ENCODE measurements at places on chromosomes 2 and 18.

GRCh38 chr2:226536410-226536809 lies 263.2 kb downstream of the IRS1 start:
- no peak for DNase-seq

- DNase-seq = no peak
Observed at GRCh38 chr2:31967790-31968189, 43.0 kb downstream of the MEMO1 start.

- no peak for DNase-seq
Observed at GRCh38 chr18:62394006-62394763, 69.1 kb downstream of the TNFRSF11A start.

DNA sequence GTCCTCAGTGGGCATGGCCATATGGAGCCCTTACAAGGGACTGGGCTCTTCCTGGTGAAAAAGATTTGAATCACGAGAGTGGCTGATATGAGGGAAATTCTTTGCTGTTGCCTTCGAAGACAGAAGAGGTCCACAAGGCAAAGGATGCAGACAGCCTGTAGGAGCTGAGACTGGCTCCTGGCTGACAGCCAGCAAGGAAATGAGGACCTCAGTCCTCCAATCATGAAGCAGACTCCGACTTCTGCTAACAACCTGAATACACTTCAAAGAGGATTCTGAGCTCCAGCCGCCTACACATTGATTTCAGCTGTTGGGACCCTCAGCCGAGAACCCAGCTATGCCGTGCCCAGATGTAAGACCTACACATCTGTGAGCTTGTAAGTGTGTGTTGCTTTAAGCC lies 3.0 kb upstream of the ST8SIA5 start:
- no peak for DNase-seq

DNA sequence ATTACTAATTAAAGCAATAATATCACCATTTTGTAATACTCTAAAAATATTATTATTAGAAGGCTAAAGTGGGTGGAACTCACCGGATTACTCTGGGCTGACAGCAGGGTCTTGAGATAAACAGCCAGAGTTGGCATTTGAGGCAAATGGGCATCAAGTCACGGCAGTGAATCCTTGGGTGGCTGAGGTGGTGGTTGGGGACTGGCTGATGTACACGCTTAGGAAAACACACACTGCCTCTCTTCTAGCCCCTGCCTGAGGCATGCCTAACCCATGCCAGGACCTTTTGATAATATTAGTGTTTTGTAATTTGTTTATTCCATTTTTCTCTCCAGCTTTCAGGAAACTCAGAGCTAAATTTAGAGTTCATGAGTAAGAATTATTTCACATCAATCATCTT lies 76.8 kb downstream of the ACKR3 start:
- no peak for DNase-seq

DNA sequence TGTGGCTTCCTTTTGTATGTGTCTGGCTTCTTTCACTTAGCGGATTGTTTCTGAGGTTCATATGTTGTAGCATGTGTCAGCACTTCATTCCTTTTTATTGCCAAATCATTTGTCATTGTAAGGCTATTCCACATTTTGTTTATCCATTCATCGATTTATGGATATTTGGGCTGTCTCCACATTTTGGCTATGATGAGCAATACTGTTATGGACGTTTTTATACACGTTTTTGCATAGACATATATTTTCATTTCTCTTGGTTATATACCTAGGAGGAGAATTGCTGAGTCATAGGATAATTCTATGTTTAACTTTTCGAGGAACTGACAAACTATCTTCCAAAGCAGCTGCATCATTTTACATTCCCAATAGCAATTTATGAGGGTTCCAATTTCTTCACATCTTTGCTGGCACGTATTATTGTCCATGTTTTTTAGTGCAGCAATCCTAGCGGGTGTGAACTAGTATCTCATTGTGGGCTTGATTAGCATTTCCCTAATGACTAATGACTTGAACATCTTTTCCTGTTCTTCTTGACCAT lies 48.1 kb upstream of the TBC1D8 start:
- no peak for DNase-seq

DNA sequence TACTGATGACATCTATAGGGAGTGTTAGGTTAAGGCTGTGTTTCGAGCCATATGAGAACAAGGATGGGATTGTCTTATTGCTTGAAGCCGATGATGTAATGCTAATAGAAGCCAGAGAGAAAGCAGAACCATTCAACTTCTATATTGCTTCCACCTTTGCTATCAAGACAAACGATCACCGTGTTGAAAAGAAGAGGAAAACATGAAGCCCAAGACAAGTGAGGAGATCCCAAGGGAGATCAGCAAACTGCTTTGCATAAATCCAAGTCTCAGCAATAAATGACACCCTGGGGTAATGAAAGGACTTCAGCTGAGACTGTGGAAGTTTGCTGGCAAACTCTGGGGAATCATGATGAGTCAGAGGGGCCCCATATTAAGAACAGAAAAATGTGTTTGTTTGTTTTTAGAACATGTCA lies 206.2 kb downstream of the NCKAP5 start:
- no peak for DNase-seq

GRCh38 chr2:52611759-52612158 lies 1155.8 kb upstream of the CHAC2 start:
- DNase-seq = no peak

DNA sequence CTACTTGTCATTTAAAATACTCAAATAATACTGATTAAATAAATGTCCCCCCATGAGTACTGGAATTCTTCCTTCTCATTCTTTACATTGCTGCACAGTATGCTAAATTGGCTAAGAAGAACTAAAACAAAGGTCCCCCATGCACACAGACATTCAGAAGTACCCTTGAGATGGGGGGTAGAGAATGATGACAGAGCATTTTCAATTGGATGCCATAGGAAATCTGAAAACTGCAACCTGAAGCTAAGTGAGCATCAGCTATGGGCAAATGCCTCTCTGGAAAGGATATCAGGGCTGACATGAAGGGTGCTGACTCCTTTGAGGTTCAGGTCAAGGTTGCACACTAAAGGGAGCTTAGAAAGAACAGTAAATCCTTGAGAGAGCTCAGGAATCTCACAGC lies 10.1 kb upstream of the TNFAIP6 start:
- DNase-seq = no peak

DNA sequence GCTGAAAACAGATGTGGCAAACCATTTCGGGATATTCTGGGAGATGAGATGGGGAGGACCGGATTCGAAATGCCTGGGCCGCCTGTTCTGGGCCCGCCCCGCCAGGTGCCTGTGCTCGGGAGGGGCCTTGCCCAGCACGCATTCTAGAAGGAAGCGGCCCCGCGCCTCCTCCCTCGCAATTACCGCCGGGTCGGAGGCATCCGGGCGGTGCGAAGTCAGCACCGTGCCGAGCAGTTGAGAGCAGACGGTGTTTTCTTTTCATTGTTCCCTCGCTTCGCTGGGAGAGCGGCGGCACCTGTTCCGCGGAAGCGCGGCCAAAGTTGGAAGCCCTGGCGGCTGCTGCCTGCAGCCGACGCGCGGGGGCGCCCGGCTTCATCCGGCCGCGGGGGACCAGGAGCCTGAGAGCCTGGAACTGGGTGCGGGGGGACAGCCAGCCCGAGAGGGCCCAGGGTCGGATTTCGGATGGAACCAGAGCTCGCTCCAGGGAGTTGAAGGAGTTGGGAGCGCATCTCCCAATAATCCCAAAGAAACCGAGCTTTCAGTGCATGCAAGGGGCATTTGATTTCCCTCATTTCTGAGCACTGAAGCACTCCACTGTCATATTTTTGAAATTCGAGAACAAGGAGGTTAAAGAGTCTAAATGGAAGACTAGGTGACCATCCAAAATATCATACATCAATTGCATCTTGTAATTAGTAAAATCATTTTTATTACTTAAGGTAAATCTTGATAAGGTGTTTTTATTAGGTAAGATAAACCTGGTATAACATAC lies 241.8 kb upstream of the RAB12 start:
- no peak for DNase-seq

DNA sequence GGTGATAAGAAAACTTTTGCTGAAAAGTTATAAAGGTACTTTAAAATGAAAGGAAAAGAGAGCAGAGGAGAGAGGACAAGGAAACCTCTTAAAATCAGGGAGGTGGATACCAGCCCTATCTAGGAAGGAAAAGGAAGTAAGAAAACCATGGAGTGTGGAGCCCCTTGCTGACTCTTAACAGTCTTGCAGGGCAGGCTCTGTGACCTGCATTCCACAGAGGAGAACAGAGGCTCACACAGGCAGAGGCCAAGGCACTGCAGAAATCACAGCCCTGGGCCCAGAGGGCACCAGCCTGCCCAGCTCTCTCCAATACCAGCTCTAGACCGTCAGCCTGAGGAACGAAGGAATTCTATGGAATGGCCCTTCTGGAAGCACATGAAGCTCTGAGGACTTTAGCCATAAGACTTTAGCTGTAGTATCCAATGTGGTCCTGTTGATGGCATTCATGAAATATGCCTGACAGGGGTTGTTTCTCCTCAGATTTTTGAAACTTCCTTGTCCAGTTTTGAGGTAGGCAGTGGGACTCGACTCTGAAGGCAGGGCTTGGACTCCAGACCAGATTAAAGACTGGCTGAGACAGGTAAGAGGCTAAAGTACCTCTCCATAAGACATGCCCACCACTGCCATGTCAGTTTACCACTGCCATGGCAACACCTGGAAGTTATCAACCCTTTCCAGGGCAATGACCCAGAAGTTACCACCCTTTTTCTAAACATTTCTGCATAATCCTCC lies 216.3 kb downstream of the ANAPC1 start:
- DNase-seq = peak; percentile 61

GRCh38 chr2:68060652-68061051 lies 2.2 kb downstream of the C1D start:
- no peak for DNase-seq

Measured in AG09319 (cell line).